ENCODE measurements at places on chromosomes 5 and 9.

- DNase-seq = no peak
Measured at GRCh38 chr9:115628426-115628825, 510.5 kb upstream of the TNC start.

GRCh38 chr5:133331941-133332340 is 280.1 kb downstream of the HSPA4 start:
- DNase-seq = no peak

GRCh38 chr5:178420354-178420781 is 169.8 kb downstream of the COL23A1 start:
- no peak for DNase-seq

DNA sequence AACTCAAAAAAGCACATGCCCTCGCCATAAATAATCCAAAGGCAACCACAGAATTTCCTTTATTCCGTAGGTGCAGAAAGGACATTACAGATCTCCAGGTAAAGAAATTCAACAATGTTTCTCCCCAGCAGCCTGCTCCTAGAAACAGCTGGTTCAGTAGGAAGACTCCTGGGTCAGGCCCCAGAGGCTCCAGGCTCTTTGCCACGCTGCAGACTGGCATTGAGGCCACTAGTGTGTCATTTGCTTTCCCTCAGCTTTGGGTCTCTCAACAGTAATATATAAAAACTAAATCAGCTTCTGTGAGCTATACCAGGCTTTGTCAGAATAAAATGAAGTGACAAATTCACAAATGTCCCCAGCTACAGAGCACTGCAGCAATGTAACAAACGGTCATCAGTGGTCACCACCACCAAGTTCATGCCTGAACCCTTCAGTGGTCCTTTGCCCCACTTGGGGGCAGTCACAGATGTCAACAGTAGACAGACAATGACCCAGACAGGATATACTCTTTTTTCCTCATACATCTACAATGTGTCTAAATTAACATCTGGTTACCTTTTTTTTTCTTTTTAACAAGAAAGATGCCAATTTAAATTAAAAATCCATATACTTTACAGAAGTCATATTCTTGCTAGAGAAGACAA is 93.5 kb downstream of the MARCHF3 start:
- DNase-seq = no peak

DNA sequence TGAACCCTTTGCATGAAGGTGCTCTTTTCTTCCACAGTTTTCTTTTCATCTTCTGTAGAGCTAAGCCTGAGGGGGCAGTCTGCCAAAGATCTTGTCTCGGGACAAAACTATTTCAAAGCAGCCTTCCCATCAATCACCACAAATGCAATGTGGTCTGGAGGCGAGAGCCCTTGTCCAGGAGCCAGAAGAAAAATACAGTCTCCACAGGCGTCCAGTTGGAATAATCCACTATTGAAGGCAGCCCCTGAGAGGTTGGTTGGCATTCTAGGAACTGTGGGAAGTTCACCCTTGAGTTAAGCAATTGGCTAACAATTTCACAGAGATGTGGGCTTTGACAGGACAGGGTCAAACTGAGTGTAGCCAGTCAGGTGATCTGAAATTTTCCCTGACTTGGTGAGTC is 72.0 kb downstream of the SEMA6A start:
- no peak for DNase-seq

DNA sequence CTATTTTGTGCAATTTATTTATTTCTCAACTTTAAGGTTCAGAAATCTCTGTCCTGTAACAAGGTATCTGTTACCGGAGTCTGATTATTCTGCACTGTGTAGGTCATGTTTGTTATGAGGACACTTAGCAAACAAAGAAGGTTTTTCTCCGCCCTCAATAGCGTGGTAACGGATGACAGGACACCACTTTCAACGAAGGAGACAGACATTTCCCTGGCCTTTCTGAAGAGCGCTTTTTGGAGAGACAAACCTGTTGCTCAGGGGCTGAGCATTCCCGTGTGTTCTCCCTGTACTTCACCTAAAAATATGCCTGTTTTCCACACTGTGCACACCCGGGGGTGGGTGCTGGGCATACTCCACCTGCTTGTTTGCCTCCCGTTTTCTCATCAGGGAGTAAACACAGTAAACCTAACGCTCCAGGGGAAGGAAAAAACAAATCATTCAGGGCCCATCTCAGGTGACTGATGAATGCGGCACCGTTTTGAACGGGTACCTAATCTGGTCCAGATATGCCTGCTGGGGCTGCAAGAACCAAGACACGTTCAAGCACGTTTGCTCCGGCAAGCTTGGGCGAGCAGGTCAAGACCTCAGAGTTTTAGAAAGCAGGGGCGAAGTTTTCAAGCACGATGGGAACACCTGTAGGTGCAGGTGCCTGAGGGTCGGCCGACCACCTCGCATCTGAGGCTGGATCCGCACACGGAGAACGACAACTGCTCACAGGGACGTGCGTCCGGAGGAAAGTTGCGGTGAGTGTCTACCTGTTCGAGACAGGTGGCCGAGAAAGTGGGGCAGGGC is 859 bp downstream of the RETREG1 start:
- no peak for DNase-seq
